ENCODE measurements at places on chromosomes 12 and 14.
A peak's percentile ranks its signal among the peaks of the same experiment; 100 is the strongest.

DNA sequence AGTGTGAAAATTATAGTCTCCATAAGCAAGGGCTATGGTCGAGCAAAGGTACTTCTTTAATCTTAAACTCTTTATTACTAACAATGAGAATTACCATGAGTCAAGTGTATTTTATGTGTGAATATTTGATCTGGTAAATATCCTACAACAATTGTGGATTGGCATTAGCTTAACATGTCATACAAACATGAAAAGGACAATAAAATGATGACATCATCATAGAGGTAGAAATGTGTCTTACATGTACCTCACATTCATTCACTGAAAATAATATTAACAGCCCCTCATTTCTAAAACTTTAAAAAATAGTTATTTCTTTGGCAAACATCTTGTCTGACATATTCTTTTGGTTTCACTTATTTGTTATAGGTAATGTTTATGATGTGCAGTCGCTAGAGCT is 355.0 kb downstream of the NAV3 start:
- no peak for DNase-seq

- no peak for DNase-seq
These were observed 422.5 kb downstream of the NRXN3 start for GRCh38 chr14:78592616-78593219.

DNA sequence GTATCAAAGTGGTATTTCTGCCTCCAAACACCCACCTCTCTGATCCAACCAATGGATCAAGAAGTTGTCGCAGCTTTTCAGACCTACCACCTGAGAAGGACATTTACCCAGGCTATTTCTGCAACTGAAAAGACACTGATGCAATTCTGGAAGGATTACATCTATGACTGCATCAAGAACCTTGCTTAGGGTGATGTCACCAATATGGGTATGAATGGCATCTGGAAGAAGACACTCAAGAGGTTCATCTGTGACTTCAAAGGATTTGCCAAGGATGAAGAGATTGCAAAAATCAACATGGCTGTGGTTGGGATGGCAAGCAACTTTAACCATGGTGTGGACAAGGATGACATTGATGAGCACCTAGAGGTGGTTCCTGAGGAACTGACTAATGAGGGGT is 154.2 kb downstream of the PCNX1 start:
- DNase-seq, result no peak

DNA sequence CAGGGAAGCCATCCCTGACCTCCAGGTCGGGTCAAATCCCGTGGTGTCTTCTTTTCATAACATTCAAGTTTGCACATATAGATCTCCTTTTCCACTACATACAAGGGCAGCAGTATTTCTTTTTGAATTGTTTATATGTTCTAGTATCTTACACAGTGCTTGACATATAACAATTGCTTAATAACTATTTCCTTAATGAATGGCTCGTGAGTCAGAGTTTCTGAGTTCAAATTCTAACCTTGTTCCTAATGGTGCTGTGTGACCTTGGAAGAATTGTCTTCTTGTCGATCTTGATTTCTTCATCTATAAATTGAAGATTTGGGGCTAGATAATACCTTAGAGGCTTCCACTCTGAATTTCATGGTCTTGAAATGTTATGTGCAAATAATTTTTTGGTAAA is 57.2 kb upstream of the PELI2 start:
- DNase-seq, result no peak

DNA sequence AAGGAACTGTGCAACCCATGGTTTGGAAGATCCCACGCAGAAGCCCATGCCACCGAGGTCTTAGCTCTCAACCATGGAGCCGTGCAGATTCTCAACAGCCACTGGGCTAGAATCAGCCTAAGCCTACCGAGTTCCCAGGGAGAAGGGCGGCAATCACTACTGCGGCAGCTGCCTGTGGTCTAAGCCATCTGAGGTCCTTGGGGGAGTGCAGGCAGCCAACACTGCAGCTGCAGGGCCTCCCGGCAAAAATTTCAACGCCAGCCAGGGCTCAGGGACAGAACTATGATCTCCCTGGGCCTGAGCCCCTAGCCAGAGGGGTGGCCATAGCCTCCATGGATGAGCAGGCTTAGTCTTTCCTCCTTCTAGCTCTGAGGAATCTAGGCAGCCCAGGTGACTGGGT is 156.8 kb upstream of the CLEC14A start:
- DNase-seq, result no peak

DNA sequence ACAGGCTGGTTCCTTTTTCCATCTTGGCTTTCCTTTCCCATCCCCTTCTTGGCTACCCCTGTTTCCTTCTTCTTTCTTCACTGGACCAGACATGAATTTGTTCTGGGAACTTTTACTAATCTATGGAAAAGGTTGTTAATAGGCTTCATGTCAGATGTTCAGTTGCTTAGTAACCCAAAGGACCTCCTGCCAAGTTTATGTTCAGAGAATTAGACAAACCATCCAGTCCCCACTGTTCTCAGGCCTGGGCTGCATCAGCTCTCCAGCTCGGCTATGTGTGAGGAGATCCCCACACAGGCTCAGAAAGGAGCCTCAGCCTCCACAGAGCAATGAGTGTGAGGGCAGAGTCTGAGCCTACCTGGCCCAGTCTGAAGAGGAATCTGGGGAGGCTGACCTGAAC is 78.0 kb downstream of the AKAP6 start:
- no peak for DNase-seq

DNA sequence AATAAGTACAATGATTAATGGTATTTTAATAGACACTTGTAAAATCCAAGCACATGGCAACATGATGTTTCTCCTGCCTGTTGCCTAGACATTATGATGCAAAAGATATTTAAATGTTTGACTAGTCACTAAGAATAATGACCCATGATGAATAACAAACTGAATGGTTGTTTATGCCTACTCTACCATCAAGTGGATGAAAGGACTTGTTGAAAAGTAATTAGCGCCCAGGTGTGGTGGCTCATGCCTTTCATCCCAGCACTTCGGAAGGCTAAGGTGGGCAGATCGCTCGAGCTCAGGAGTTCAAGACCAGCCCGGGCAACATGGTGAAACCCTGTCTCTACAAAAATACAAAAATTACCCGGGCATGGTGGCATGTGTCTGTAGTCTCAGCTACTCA is 30.7 kb downstream of the KIF21A start:
- no peak for DNase-seq

- DNase-seq, result no peak
These were observed 13.5 kb upstream of the ATG14 start for GRCh38 chr14:55425091-55425490.

GRCh38 chr12:74619884-74620283 is 82.2 kb downstream of the ATXN7L3B start:
- no peak for DNase-seq

GRCh38 chr12:110501399-110501751 is 536 bp downstream of the VPS29 start:
- DNase-seq, result peak; percentile 47

DNA sequence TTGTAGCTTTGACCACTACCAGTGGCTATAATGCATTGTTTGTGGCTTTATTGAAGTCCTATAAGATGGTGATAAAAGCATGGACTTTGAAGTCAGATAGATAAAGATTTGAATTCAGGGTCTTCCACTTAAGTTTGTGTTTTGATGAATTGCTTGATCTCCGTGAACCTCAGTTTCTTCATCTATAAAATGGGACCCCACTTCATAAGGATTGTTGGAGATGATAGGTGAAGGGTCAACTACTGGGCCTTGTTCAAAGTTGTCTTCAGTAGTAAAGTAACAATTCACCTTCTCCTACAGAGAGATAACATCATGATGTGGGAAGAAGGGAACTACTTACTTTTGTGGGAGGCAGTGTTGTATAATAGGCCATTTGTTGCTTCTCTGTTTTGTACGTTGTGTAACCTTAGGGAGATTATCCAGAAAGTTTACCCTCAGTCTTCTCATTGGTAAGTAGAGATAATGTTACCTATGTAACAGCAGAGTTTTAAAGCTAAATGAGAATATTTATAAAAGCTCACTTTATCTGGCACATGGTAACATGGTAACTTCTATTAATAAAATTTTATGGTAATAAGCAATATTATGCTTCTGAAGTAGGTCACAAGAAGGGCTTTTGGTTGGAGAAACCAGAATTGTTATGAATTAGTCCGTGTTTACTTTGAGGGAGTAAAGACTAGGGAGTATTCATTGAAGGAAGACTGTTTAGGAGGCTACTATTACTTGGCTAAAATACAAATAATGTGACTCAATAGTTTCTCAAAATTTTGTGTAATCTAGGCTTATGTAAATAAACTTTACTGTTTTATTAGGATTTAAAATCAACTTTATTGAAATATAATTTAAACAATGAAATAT is 15.1 kb downstream of the ADIPOR2 start:
- DNase-seq, result no peak

DNA sequence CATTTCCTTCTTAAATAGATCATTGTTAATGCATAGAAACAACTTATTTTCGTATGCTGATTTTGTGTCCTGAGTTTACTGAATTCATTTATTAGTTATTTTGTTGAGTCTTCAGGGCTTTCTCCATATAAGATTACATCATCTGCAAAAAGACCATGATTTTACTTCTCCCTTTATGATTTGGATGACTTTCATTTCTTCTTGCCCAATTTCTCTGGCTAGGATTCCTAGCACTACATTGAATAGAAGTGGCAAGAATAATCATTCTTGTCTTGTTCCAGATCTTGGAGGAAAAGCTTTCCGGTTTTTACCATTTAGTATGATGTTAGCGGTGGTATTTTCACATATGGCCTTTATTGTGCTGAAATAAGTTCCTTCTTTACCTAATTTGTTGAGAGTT is 303.0 kb upstream of the RTL1 start:
- DNase-seq, result no peak

DNA sequence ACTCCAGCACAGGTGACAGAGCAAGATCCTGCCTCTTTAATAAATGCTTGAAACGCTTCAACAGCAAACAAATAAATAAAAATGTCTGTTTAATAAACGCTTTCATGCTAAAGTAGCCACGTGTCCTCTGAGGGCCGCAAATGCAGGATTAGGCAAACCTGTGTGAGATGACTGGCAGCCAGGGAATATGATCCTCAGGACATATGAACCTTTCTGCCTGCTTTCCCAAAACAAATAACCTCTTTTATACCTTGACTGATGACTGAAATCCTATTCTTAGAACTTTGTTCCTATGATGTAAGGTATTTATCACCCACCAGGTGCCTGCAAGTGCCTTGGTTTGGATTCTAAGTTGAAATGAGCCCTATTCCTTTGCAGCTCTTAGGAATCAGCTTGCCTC is 14.5 kb upstream of the FLVCR2 start:
- no peak for DNase-seq

- no peak for DNase-seq
These were observed 219.2 kb upstream of the RGS6 start for GRCh38 chr14:71713016-71713415.

DNA sequence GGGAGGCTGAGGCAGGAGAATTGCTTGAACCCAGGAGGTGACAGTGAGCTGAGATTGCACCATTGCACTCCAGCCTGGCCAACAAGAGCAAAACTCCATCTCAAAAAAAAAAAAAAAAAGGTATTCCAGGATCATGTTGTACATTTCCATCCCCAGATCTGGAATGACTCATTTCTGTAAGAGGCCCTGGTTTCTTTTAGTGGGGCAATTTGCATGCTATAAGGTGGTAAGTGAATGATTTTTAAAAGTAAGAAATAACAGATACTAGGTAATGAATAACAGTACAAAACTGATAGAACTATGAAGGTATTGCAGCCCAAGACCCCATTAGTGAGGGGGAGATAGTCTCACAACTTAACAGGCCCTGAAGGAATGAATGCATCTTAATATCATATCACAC is 17.7 kb upstream of the ADCK1 start:
- no peak for DNase-seq

Measured in GM03348 (cell line).